NCI-H1930 (cell line): ENCODE measurements at places on chromosomes 6 and 20.

GRCh38 chr6:121460170-121460569 lies 24.7 kb downstream of the GJA1 start:
- no peak for DNase-seq

- no peak for DNase-seq
Observed at GRCh38 chr20:61387204-61387953, 135.3 kb downstream of the CDH4 start.

DNA sequence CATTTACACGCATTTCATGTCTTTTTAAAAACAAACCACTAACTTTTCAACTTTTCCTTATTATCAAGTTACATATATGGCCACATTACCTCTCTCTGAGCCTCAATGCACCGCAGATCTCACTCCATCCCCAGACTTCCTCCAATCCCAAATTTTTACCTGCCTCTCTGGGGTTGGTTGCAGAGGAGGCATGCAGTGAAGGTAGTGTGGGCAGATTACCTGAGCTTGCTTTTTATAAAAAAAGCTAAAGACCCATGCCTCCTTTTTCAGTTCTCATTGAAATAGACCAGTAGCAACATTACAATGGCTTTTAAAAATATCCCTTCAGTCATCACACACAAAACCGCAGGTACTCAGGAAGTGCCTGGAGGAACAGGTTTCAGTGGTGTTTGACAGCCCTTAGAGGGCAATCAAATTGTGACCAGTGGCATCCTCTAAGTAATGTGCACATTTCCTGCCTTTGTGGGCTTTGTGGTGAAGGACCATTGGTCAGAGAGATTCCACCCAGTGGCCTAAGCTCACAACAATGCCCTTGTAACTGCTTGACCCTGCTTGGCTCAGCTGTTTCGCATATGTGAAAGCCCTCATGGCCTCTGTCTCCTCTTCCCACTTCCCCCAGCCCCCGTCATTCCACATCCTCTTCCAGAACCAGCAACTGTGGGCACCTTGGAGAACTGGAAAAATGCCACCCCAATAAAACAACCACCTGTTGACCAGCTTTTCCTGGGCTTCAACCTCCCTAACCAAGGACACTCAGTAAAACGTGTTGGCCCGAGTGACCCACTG lies 30.2 kb upstream of the IL17A start:
- DNase-seq: no peak

DNA sequence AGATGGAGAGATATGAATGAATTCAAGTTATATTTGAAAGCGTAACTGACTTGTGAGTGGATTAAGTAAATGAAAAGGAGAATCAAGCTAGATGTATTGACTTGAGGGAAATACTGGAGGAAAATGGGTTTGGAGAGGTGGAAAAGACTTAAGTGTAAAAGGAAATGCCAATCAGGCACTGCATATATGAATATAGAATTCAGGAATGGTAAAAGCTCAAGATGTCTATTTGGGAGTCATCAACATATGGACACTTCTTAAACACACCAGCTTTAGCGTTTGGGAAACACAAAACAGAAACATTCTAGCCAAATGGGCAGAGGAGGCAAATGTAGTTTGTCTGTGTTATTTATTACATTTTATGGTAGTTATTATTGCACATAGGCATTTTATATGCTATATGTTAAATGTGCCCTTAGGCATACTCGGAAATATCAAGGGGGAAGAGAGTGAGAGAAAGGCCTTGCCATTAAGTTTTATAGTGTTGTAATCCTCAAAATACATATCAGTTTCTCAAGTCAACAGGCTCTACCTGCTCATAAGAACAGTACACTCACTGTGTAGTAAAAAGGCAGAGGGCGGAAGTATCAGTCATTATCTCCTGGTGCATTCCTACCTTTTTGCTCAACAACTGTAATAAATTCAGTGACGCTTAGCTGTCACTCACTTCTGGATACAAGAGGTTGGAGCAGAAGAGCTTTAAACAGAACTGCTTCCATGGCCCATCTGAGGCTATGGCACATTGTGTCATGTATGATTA lies 33.7 kb upstream of the ME1 start:
- DNase-seq: no peak

DNA sequence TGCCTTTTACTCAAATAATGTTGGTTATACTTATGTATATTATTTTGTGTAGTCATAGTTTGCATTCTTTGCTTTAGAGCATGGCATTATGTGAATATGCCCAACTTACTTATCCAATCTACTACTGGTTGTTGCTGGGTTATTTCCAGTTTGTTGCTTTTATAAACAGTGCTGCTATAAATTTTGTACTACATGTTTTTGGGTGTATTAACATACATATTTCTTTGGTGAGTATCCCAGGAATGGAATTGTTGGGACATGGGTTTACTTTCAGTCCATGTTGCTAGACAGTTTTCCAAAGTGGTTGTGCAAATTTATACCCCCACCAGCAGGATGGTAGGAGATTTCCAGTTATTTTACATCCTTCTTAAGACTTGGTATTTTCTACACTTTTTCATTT lies 157.1 kb upstream of the THEMIS start:
- DNase-seq: no peak

DNA sequence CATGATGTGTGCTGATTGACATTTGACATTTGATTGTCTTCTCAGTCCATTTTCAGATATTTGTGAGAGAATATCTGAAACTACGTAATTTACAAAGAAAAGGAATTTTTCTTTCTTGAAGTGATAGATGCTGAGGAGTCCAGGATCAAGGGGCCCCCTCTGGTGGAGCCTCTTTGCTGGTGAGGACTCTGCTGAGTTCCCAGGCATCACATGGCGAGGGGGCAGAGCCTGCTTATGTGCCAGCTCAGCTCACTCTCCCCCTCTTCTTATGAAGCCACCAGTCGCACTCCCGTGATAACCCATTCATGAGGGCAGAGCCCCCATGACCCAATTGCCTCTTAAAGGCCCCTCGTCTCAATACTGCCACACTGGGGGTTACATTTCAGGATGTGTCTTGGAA lies 91.3 kb downstream of the RPP40 start:
- no peak for DNase-seq

- no peak for DNase-seq
Observed at GRCh38 chr6:131356161-131356560, 216.9 kb upstream of the ARG1 start.

DNA sequence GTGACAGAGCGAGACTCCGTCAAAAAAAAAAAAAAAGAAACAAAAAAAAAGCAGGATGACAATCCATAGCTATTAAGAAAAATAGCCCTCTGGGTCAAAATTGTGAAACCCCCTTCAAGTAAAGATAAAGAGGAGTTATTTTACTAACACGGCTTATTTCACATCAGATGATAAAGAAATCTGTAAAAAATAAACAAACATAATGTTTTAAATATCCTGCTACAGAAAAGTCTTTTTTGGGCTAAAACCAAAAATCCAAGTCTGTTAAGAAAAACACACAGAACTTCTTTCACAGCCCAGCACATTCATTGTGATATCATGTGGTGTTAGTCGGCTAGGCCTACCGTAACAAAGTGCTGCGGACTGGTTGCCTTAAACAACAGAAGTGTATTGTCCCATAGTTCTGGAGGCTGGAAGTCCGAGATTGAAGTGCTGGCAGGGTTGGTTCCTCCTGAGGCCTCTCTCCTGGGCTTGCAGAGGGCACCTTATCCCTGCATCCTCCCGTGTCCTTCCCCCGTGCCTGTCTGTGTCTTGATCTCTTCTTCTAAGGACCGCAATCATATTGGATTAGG lies 239.2 kb upstream of the TAB2 start:
- no peak for DNase-seq

DNA sequence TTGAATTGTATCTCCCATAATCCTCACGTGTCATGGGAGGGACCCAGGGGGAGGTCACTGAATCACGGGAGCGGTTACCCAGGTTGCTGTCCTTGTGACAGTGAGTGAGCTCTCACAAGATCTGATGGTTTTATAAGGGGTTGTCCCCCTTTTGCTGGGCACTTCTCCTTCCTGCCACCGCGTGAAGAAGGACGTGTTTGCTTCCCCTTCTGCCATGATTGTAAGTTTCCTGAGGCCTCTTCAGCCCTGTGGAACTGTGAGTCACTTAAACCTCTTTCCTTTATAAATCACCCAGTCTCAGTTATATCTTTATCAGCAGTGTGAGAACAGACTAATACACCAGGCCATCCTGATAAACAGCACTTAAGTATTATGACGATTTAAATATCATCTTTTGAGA lies 9.0 kb upstream of the MRGBP start:
- DNase-seq: no peak

GRCh38 chr6:1622851-1623768 lies 13.4 kb downstream of the FOXC1 start:
- no peak for DNase-seq

GRCh38 chr20:16001286-16001685 lies 572.0 kb downstream of the KIF16B start:
- no peak for DNase-seq

DNA sequence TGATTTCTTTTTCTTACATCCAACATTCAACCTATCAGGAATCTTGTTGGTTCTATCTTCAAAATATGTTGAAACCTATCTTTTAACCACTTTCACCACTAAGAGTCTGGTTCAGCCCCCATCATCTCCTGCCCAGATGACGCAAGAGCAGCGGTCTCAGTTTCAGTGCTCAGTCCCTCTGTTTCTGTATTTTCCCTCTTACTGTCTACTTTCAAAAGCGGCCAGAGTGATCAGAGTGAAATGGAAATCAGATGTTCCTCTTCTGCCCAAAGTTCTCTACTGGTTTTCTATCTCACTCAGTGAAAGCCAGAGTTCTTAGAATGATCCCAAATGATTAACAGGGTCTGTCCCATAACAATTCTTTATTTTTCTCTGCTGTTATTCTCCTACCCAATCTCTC lies 147.9 kb upstream of the PDE7B start:
- no peak for DNase-seq

GRCh38 chr20:54706581-54706980 lies 231.2 kb downstream of the DOK5 start:
- no peak for DNase-seq

- DNase-seq: no peak
Observed at GRCh38 chr6:170207586-170208181, 83.2 kb downstream of the DLL1 start.

- DNase-seq: no peak
Observed at GRCh38 chr20:64256282-64256935, 861 bp downstream of the PCMTD2 start.

GRCh38 chr20:23148731-23149570 lies 62.8 kb upstream of the CD93 start:
- no peak for DNase-seq

GRCh38 chr20:64140061-64140931 lies 24.0 kb upstream of the MYT1 start:
- no peak for DNase-seq

DNA sequence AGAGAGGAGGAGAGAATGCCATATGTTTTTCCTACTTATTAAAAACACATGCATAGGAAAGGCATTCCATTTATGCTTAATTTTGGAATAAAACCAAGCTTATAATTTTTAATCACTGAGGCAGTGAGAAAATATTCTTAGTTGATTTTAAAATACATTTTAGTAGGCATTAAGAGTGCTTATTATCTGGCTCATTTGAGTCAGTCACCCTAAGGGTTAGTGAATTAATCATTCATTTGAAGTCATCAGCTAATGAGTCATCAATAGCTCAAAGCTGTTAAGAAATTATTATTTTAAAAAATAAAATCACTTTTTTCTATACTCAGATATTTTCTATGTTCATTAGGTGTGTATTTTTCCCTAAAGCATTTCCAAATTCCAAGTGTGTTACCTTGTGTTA lies 81.6 kb downstream of the TMEM200A start:
- no peak for DNase-seq

- no peak for DNase-seq
Observed at GRCh38 chr6:134413241-134413643, 95.3 kb upstream of the SGK1 start.

GRCh38 chr6:154538640-154539191 lies 28.2 kb upstream of the CNKSR3 start:
- DNase-seq: no peak

GRCh38 chr20:16308754-16309153 lies 264.5 kb downstream of the KIF16B start:
- DNase-seq: no peak

DNA sequence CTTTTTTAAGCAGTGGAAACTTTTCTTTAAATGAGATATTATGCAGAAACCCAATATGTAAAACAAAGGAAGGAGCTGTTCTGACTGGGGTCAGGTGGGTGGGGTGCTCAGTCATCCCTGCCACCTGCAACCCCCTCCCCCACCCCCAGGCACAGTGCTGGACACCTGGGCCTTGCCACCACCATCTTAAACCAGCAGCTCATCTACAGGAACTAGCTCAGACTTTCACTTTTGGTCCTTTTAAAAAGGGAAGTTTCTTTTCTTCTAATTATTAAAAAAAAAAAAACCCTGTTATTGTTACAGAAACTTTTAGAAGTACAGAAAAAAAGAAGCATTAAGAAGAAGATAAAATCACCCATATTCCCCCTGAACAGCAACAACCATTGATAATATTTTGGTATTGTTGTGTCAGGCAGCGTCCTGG lies 37.1 kb downstream of the PPP1R16B start:
- DNase-seq: no peak

- DNase-seq: no peak
Observed at GRCh38 chr6:25332655-25333071, 53.5 kb downstream of the CARMIL1 start.

DNA sequence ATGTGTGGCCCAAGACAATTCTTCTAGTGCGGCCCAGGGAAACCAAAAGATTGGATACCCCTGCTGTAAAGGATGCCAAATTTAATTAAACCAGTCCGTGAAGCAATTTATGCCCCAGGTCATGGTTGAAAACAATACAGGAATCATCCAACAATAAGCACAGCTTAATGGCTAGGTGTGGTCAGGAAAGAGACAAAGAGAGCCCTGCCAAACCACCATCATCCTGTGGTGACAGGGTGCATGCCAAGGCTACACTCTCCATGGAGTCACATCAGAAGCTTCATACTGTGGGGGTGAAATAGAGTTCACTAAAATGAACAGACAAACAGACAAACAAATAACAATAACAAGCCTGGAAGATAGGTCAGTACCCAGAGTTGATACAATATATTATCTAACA lies 62.7 kb downstream of the DZANK1 start:
- DNase-seq: no peak

- DNase-seq: no peak
Observed at GRCh38 chr6:1592852-1593251, 16.9 kb upstream of the FOXC1 start.

- no peak for DNase-seq
Observed at GRCh38 chr6:116472706-116473105, 11.5 kb downstream of the CALHM6 start.

GRCh38 chr6:3970097-3970496 lies 108.8 kb downstream of the FAM217A start:
- no peak for DNase-seq

DNA sequence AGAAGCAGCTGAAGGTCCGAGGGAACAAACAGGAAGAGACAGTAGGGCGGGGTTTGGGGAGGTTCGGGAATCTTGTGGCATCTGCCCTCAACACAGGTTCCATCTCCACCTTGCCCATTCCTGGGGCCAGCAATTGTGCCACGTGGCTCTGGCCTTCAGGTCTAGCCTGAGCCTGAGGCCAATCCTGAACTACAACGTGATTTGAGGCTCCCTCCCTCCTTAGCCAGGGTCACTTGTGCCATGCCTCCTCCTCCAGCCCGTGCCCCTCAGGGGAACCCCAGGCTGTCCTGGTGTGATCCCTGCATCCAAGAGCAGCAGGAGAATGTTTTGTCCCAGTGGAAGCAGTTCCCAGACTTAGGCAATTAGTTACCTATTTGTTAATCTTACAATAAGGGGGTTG lies 3.0 kb downstream of the CST9 start:
- DNase-seq: no peak

GRCh38 chr20:35597186-35597585 lies 18.4 kb upstream of the SPAG4 start:
- no peak for DNase-seq

- DNase-seq: no peak
Observed at GRCh38 chr20:10961651-10962288, 288.0 kb upstream of the JAG1 start.
